Tibial nerve (tissue), 4 donors: ENCODE measurements at places on chromosomes 12 and 14. TPM values are rescaled to one million over a fixed set of nuclear protein-coding genes. Genes with fewer than 3 reads are reported as not detected.

GRCh38 chr12:111218499-111218898 lies 150.4 kb downstream of the PHETA1 start:
- no peak for DNase-seq

GRCh38 chr12:67035121-67035520 lies 234.0 kb upstream of the CAND1 start:
- no peak for DNase-seq

DNA sequence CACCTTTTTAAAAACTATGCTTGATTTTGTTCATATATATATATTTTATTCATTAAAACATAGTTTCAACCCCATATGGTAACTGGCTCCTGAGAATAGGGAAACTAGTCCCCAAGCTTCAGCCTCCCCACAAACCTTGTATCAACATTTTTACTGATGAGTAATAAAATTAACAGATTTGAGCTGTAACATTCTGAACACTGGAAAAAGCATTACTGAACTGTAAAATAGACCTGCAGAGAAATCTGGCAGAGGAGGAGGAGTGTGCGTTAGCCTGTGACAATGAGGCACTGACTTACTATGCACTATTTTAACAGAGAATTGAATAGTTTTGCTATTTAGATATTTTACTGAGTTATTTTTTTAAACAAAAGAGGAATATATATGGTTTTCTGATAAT lies 43.1 kb downstream of the FRS2 start:
- DNase-seq: no peak

DNA sequence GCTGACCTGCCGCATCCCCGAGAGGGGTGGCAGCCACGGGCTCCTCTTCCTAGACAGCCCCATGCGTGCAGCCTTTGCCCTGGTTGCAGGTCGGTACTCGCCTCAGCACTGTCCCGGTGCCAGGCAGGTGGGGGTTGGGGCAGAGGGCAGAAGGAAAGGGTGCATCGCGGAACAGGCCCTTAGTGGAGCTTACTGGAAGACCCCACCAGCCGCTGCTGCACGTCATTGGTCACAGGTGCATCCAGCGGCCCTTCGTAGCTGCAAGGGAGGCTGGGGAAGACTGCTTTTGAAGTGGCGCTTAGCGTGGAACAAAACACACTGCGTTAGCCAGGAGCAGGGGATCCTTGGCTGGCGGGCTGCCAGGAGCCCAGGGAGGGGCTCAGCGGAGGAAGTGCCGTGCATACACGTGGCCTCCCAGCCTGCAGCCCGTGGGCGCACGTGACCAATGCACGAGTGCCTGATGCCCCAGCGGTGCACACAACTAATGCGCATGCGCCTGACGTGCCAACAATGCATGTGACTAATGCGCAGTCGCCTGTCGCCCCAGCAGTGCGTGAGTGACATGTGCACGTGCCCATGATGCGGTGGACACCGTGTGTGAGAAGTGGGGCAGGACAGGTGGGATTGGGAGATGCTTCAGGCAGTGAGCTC lies 5.0 kb upstream of the EP400 start:
- DNase-seq: no peak

The TAS2R46 gene
- total RNA-seq: 2.1 TPM

The PMCH gene
- total RNA-seq: not detected

- no peak for DNase-seq
These were observed 29.4 kb upstream of the SLC38A1 start for GRCh38 chr12:46298261-46298660.

- DNase-seq: no peak
These were observed 20.6 kb downstream of the FAM186A start for GRCh38 chr12:50375802-50376201.

DNA sequence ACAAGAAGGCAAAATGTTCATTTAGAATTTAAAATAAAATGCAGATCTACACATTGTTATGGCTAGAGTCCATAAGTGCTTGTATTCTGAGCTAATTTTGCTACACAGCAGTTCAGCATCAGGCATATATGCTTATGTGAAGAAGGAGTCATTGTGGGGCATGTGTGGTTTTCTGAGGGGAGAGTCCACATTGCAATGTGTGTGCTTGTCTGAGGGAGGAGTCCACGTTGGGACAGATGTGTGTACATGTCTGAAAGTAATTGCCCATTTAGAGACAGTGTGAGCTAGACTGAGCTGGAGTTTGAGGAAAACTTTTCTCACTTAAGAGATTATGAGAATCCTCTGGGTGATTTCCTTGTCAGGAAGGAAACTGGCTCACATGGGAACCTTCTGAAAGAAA lies 767.9 kb downstream of the TMEM121 start:
- no peak for DNase-seq

- DNase-seq: no peak
These were observed 655 bp upstream of the PLEKHG3 start for GRCh38 chr14:64703395-64704142.

The CEP128 gene
- 13.9 TPM for total RNA-seq

DNA sequence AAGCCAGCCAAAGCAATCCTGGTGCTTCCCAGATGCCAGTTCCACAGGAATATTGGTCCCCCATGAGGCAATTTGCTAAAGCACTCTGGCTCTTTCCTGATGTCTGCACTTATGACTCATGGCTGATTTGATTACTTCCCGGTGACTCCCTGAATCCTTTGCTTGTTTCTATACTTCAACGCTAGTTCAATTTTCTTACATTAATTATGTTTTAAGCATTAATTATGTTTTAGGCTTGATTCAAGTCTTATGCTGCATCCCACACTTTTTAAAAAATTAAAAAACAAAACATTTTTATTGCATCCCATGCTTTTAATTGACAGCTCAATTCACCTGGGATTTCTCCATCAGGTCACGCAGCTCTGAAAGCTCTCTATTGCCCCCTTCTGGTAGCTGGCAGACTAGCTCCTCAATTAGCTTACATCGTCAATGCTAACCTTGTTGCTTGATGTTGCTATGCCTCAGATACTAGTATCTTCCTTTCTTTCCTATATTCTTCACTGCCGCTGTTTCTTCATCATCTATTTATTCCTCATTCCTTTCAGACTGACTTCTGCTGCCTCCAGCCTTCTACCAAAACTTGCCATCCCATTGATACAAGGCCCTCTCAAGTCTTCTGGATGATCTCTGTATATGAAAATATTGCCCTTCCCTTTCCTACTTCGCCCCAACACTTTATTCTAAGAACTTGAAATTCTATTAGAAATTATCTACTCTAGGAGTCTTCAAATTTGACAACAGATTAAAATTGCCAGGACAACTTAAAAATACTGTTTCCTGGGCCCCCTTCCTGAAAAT lies 32.0 kb downstream of the TSHR start:
- DNase-seq: peak; percentile 48

The C12orf57 gene
- 593 TPM for total RNA-seq

The KRT78 gene
- not detected for total RNA-seq

- DNase-seq: no peak
These were observed 10.1 kb downstream of the XRCC3 start for GRCh38 chr14:103705118-103705503.

The PSMC6 gene
- total RNA-seq: 81.8 TPM

DNA sequence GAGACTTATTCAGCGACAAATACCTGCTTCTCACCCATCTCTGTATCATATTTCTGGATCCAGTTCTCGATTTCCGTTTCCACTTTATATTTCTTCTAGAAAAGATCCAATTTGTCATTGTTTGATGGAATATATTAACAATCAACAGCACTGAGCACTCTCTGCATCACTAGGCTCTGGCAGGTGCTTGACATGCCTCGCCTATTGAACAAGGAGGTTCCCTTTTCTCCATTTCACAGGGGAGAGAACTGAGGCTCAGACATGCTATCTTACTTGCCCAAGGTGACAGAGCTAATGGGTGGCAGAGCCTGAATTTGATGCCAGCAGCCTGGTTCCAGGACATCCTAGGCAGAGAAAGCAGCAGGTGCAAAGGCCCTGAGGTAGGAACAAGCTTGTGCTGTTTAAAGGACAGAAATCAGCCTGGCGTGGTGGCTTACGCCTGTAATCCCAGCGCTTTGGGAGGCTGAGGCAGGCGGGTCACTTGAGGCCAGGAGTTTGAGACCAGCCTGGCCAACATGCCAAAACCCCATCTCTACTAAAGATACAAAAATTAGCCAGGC lies 12.1 kb downstream of the RITA1 start:
- DNase-seq: no peak

DNA sequence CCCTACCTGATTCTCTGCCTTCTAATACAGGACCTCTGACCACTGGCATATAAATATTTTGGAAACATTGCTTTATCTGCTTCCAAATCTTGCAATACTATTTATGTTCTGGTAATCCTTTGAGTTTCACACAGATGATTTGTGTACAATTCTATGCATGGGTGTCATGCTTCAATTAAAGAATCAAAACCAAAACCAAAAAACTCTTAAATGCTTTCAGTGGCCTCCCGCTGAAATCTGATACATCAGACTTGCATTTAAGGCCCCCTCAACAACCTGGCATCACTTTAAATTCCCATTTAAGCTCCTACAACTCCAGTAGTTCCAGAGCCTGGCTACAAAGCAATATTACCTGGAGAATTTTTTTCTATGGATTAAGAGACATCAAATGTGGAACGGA lies 221.7 kb upstream of the NAV3 start:
- no peak for DNase-seq

DNA sequence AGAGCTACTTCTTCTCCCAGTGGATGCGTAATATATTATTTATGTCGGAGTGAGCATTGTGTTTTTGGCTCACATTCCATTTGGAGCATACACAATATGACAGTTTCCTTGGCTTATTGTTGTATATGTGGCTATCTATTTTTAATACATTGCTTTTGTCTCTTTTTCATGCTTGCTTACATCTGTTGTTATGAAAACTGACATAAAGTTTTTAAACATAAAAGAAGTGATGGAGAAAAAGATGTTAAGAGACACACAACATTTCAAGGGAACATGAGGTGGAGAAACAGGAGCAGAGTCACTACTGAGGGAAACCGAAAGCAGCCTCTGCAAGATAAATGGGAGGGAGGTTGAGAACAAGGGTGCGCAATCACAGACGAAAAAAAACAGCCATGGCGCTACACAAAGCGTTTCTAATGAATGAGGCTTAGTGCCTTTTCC lies 228.4 kb upstream of the NPAS3 start:
- no peak for DNase-seq

DNA sequence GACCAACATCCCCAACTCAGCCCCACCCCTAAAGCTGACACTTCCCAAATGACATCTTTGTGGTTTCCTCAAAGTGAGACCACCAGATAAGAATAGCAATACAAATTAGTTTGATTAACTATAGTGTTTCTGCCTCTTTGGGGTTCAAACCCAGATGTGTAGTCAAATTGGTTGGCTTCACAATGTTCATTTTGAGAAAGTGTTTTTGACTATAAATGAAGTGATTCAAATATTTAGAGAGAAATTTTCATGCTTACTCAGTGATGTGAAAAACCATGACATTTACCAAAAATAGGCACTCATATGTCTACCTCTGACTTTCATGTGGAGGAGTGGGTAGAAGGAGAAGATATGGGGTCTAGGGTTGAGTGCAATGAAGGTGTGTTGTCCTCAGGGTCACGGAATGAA lies 218.4 kb downstream of the BCAT1 start:
- no peak for DNase-seq

DNA sequence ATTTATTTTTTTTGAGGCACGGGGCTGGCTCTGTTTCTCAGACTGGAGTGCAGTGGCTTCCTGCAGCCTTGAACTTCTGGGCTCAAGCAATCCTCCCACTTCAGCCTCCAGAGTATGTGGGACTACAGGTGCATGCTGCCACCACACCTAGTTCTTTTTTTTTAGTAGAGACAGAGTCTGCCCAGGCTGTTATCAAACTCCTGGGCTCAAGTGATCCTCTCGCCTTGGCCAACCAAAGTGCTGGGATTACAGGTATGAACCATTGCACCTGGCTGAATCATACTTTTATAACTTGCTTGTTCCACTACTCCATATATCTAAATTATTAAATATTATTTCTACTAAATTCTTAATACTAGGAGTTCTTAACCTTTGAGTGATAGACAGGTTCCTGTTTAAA lies 111.6 kb downstream of the BTG1 start:
- no peak for DNase-seq

GRCh38 chr12:17132336-17132735 lies 526.4 kb upstream of the LMO3 start:
- no peak for DNase-seq

The ENDOU gene
- total RNA-seq: 0.30 TPM

- no peak for DNase-seq
These were observed 172.5 kb upstream of the ARID2 start for GRCh38 chr12:45557016-45557415.

DNA sequence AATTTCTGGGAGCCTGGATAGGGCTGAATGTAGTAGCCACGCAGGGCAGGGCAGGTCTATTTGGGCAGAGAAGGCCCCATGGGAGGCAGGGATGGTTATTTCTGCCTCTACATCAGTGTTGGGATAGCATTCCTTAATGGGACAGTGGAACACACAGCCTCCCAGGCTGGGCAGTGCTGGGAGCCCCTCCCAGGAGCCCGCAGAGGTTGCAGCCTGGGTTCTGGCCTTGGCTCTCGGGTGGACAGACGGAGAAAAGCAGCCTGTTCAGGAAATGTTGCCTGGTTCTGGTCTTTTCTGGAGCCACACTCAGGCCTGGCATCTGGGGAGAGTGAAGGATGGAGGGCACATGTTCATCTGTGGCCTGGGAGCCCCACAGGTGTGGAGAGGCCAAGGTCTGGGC lies 479 bp upstream of the NOS1 start:
- DNase-seq: no peak

GRCh38 chr12:100058482-100059029 lies 73.8 kb upstream of the ANKS1B start:
- DNase-seq: no peak

GRCh38 chr12:103011974-103012763 lies 54.7 kb downstream of the ASCL1 start:
- no peak for DNase-seq

GRCh38 chr14:101072531-101072930 lies 169.0 kb upstream of the RTL1 start:
- peak; percentile 9 for DNase-seq

- DNase-seq: no peak
These were observed 22.2 kb upstream of the GPR132 start for GRCh38 chr14:105087308-105087962.

DNA sequence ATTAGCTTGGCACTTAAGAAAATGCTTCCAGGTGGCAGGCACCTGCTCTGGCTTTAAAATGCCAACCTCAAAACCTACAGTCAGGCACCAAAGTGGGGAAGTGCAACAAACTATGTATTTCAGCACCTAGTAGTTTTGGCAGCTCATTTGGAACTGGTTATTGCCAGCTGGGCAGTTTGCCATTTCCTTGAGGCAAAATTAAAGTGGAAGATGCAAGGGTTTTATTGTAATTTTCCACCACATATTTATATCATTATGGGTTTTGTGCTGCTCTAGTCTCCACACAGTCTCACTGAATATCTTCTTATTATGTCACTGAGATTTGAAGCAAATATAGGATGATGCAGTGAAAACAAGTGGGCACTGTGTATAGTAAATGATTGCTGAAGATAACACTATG lies 117.0 kb downstream of the PRKD1 start:
- no peak for DNase-seq

DNA sequence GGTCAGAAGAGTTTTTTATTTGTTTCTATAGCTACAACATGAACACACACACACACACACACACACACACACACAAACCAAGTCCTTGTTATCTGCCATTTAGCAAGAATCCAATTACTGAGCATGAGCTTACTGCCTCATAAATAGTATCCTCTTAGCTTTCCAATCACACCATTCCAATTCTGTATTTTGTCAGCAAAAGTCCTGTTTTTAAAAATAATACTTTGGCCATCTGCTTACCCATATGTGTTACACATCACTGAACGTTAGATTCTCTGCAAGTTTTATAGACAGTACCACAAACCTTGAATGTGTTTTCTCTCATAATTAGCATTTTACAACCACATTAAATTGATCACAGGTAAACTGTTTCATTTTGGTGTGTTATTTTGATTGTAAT lies 1905.4 kb upstream of the FLRT2 start:
- DNase-seq: no peak
